NCI-H1092 treated with DMSO at 0.1 percent for 48 hours (cell line): ENCODE measurements at places on chromosomes 5 and 9.

DNA sequence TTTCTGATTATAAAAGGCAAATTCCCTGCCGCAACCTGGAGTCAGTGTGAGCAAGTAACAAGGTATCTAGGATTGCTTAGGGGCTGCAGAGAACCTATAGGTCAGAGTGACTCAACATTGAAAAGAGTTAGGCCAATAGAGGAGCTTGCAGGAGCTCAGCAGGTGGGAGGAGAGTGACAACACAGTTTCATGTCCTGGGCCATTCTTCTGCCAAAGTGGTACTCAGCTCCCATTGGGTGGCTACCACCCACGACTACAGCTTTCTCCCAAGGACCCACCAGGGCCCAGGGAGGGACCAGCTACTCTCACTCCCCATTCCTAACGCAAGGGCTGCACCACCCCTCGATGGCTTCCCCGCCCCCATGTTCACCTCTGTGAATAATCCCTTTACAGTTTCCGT lies 86.7 kb upstream of the SPATA31C2 start:
- DNase-seq: no peak

GRCh38 chr5:31604644-31605043 lies 34.3 kb upstream of the PDZD2 start:
- no peak for DNase-seq

DNA sequence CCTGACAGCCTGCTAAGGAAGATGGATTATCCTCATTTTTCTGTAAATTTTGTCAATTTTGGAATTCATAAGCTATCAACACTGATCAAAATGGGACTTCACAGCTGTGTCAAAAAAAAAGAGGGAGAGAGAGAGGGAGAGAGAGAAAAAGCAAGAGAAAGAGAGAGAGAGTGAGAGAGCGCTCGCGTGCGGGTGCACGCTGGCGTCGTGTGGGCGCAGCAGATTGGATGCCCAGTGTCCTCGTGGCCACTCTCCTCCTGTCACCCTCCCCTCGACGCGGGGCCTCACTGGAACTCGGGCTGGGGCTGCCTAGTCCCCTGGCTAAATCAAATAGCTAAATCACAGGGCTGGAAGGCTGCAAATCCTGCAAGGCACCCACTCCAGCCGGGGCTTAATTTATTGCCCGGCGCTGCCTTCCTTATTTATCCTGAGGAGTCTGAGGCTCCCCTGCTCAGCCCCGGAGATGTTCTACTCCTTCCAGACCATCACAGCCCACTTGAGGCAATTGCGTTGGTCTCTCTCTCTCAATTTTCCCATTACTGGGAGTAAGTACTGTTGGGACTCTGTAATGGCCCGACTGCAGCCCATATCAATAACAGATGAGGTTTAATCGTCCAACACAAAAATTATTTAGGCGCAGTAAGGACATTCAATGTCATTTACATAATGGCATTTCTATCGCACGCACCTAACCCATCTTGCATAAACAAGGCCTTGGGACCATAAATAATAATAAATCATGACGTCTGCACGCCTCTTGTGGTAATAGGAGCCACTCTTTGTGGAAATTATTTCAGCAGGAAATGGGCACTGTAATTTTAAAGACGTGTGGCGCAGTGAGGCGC lies 94.2 kb downstream of the PAX5 start:
- DNase-seq: no peak

GRCh38 chr5:31334061-31334860 lies 140.8 kb downstream of the CDH6 start:
- DNase-seq: no peak

DNA sequence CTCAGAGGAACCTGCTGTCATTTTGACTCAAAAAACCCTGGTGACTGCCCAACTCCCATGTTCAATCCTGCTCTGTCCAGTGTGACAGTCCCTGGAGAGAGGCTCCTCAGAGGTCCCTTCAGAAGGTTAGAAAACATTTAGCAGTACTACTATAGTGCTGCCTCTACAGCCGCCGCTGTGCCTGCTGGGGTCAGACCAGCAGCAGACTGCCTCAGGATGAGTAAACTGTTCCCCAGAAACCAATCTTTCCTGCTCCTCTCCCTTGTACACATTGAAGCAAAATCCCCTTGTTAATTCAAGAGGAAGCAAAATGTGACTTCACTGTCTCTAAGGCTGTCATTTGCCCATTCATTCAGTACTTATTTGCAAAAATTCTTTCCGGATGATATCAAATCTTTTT lies 94.8 kb upstream of the SMARCA2 start:
- DNase-seq: no peak

GRCh38 chr5:148556835-148557234 lies 97.5 kb downstream of the HTR4 start:
- no peak for DNase-seq

DNA sequence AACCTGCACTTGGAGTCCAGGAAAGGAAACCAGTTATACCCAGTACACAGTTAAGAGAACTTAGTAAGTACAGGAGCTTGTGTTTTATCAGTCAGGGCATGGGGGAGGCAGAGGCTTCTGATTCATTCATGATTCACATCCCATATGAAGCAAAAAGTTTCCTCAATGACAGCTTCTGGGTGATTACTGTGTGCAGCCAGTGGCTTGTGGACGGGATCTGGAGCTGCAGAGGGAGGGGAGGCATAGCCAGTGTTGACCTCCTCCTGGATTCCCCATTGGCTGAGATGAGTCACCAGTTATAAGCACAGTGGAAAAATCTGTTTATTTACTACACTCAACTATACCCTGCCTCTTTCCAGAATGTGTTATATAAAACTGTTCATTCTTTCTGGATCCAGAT lies 17.7 kb downstream of the IL31RA start:
- DNase-seq: no peak

- no peak for DNase-seq
These were observed 54.3 kb downstream of the TENT4A start for GRCh38 chr5:6767481-6768063.

GRCh38 chr5:180330810-180331646 lies 22.1 kb downstream of the GFPT2 start:
- no peak for DNase-seq

GRCh38 chr5:32942225-32942989 lies 231.3 kb downstream of the NPR3 start:
- DNase-seq: no peak
